ENCODE measurements at places on chromosomes 3 and 15.

- DNase-seq: no peak
Measured at GRCh38 chr3:105599350-105599749, 232.6 kb downstream of the ALCAM start.

DNA sequence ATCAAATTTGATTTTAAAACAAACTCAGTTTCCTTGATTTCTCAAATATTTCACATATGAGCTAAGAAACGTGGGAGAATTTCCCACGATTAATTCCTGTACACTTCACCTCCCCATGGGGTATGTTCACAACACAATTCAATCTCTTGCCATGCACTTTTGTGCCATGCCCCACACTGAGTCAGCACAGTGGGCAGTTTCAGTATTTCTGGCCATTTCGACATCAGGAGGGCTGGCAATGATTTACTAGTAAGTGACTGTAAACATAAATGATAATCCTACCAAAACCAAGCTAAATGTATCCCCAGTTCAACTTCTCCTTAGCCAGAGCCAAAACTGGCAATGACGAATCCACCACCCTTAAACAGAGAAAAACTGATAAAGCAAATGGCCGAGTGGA, 293.6 kb downstream of the FGF12 start:
- no peak for DNase-seq

GRCh38 chr3:45981346-45982074, 14.1 kb downstream of the FYCO1 start:
- no peak for DNase-seq

- DNase-seq: peak; percentile 46
Measured at GRCh38 chr3:157129803-157130466, 30.0 kb downstream of the CCNL1 start.

GRCh38 chr3:127177226-127177625, 15.7 kb upstream of the PRR23E start:
- no peak for DNase-seq

DNA sequence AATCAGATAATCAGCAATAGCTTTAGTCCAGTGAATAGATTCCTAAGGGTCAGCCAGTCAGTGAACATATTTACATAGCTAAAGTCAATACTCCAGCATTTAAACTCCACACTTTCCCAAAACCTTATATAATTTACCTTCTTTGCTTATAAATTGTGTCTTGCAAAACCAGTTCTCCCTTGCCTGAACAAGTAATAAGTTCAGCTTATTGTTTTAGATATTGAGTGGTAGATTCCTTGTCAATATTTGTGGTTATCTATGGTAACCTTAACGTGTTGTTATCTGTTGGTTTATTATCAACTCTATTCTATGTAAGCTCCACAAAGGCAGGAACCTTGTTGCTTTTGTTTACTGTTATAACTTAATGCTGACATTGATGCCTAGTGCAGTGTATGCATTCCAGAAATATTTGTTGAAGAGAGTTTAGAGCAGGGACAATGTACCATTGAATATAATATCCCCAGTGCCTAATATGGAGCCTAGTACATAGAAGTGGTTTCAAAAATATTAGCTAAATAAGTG, 24.0 kb downstream of the PLSCR5 start:
- DNase-seq: no peak

- peak; percentile 44 for DNase-seq
Measured at GRCh38 chr3:149352556-149352955, 19.1 kb upstream of the TM4SF18 start.

- DNase-seq: no peak
Measured at GRCh38 chr3:42264399-42265058, 1.5 kb downstream of the CCK start.

GRCh38 chr3:114706591-114707232, 412.9 kb downstream of the TIGIT start:
- no peak for DNase-seq

GRCh38 chr3:145118303-145118702, 1042.7 kb downstream of the PLOD2 start:
- no peak for DNase-seq

DNA sequence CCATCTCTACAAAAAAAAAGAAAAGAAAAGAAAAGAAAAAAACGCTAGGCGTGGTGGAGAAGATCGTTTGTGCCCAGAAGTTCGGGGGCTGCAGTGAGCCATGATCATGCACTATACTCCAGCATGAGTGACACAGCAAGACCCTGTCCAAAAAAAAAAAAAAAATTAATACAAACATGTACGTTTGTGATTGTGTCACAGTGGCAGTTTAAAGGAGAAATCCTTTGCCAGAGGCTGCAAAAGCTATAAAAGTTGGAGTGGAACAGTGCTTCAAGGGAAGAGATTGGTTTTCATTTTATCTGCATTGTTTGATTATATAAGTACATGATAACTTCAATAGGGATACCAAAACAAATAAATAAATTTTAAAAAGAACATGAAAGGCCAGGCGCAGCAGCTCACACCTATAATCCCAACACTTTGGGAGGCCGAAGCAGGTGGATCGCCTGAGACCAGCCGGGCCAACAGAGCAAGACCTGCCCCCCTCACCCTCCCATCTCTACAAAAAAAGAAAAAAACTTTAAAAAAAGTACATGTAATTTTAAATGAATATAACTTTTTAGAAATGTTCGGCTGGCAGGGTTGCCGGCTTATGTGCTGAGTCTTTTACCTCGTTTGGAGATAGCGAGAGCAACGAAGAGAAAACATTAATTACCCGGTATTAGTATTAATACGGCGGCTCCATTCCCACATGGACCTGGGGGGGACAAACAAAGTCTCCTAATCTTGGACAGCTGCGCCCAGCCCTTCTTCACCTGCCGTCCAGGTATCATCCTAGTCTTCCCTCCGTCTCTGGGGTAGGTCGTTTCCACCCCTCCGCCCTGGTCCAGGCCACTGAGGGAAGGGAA, 573 bp upstream of the DIS3L start:
- no peak for DNase-seq

- DNase-seq: no peak
Measured at GRCh38 chr3:136860541-136860940, 1.5 kb upstream of the NCK1 start.

DNA sequence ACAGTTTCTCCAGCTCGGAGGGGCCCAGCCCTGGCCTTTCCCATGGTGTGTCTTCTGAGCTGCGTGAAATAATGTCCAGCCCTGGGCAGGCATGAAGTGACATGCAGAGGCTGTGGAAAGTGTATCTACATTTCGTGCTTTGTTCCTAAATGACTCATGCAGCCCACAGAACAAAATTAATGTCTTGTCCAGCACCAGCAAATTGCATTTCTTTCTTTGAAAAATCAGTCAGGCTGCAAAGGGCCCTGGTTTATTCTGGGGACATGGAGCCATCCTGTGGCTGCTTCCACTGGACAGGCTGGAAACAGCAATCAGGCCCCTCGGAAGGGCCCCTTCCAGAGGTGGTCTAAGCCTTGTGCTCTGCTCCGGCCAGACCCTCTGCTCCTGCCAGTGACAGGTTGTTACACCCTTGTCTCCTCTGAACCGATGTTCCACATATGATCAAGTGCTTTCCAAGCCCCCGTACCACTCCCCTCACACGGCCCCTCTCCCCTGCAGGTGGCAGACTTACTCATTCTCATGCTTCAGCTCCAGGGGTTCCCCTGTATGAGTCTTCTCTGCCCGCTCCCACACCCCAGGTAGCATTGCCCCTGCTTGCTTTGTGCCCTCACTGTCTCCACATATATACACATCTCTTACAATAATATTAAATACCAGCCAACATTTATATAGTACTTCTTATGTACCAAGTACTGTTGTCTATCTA, 33.7 kb downstream of the CRYGS start:
- no peak for DNase-seq

DNA sequence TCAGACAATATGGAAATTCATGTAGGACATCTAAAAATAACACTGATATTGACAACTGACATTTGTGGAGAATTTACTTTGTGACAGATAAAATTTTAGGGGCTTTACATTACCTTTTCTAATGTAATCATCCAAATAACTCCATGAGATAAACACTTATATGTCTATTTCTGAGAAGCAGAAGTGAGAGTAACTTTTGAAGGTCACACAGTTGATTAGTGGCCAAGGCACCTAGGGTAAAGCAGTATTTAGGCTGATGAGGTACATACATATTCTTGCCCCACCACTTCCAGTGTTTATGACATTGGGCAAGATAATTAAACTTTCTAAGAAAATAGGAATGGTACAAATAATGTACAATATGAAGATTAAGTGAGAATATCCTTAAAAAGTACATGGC, 248.4 kb downstream of the CPNE4 start:
- no peak for DNase-seq

DNA sequence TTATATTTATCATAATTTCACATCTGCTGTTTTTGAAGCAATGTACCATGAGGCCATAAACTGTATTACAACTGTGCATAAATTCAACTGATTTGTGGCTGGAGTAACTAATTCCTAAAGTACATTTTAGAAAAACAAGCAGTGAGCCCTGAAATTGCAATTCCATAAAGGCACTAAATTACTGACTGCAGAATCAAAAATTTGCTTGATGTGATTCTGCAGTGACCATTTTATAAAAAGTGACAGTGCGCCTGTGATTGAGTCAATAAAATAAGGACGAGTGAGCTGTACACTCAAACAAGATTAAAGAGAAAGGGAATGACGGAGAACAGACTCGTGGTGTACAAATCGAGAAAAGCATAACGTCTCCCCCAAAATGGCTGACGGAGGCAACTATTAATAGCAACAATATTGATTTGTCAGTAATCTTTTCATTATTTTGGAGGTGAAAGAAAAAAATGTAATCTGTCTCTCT, 121.4 kb upstream of the MEIS2 start:
- no peak for DNase-seq

DNA sequence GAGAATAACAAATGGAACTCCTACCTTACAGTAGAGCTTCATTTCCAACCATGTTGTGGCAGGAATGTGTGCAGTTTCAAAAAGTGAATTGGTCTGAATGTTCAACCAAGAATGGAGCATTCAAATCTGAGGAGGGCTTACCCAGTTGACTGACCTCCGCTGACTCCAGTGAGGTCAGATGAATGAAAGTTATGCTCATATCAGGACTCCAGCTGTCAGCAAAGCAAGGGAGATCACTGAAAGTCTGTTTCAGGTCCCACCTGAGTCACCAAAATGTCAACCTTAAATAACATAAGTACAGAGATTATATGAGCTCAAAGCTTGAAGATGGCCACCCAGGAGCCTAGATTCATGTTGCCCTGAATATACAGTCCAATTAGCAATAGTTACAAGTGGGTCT, 473.5 kb downstream of the RBMS3 start:
- no peak for DNase-seq

DNA sequence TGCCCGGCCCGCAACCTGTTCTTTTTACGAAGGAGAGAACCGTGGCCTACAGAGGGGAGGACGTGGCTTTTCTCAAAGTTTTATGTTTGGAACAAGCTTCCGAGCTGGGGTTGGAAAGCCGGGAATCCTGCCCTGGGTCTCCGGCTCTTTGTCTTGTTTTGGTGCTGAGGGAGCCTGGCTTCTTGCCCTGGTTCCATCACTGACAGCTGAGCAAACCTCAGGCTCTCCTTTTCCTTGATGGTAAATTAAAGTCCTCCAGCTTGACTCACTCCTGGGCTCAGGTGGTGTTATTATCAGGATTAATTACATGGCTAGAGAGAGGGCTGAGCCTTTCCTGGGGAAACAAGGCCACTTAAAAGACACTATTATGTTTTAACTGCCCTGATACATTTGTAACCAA, 289.5 kb upstream of the RGMA start:
- DNase-seq: no peak

DNA sequence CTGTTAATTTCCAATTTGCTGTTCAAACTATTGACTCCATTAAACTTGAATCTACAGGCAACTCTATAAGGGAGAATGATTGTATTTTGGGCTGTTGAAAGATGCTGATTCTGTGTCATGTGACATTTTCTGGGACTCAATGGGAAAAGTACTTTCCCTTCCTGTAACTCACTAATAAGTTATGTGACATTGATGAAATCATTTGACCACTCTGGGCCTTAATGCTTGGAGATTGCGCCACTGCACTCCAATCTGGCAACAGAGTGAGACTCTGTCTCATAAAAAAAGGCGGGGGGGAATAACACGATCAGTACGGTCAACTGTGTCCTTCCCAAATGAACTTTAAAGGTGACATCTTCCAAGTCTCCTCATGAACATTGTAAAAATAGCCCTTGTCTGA, 215.2 kb upstream of the SGO1 start:
- DNase-seq: no peak

DNA sequence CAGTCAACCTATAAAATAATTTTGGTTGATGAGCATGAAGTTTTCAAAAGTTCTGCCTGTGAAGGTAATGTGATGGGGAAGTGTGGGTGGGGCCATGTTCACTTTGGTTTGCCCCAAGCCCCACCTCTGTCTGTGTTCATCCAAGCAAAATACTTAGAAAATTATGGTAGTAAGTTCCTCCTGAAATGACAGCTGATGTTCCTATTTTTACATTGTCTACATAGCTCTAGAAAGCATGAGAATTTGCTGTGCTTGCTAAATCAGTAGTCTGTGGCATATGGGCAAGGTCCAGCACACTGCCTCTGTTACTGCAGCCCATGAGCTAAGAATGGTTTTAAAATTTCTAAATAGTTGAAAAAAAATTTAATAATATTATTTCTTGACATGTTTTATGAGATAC, 21.9 kb upstream of the CP start:
- no peak for DNase-seq
